Neuronal stem cell (in vitro differentiated cells): ENCODE measurements at places on chromosomes 5 and 9.

- DNase-seq = no peak
Measured at GRCh38 chr5:606061-606460, 6.1 kb upstream of the CEP72 start.

DNA sequence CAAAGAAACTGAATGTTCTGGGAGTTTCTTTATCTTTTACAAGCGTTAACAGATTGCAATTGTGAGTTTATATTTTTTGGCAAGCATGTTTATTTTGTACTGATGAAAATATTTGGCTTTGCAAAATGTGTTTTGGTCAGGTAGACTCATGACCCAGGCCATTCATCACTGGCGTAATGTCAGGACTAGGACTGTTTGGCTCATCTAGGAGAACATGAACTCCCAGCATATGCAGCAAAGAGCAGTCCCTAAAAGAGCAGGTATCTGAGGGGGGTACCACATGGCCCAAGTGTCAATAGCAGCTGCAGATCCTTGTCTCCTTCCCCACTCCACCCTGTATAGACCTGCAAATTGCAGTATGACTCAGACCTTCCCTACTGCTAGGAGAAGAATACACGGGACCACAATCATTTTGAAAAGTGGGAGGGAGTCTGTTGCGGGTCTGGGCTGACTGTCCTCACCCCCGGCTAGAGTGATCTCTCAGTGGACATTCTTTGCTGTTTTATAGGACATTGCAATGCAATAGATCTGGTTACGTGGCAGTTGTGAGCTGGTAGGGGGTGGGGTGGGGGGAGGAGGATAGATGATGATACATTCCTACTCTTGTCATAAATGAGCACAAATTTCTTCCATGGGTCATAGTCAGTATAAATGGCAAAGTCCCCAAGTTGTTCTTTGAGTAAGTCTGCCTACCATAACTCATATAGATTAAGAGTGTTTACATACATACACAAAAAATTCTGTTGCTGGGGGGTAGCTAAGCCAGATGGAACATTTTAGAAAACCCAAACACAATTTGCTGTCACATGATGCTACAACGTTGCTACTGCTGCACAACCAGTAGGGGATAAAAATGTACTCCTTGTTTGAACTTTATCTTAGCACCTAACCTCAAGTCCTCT is 20.8 kb upstream of the SNCAIP start:
- DNase-seq = no peak

DNA sequence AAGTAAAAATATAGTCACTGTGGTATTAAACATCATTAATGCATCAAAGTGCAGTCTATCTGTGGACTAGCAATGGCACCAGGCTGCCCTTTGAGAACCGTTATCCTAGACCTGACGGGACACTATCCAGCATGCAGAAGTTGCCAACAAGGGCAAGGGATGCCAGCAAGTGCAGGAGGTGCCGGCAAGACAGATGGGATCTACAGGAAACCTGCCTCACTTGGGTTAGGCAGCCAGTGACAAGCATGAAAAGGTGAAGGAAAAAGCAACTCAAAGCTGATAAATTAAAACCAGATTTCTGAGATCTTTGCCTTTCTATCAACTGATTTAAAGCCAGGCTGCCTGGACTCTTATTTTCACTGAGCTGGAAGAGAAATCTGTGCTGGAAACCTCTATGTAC is 315.2 kb upstream of the PDE4D start:
- no peak for DNase-seq

- DNase-seq = no peak
Measured at GRCh38 chr5:116358911-116359418, 215.7 kb downstream of the SEMA6A start.
